ENCODE measurements at places on chromosomes 4 and X. TPM values are rescaled to one million over a fixed set of nuclear protein-coding genes. Genes with fewer than 3 reads are reported as not detected.

CXCL3 gene
- total RNA-seq, result 0.14 TPM

FNIP2 gene
- total RNA-seq, result 10.5 TPM

TBX22 gene
- not detected for total RNA-seq

HS3ST1 gene
- total RNA-seq, result 2.0 TPM

SNCA gene
- total RNA-seq, result 0.39 TPM

NFKB1 gene
- 199 TPM for total RNA-seq

PF4V1 gene
- total RNA-seq, result not detected

NPY1R gene
- not detected for total RNA-seq

CXCR3 gene
- total RNA-seq, result 11.1 TPM

IQCM gene
- total RNA-seq, result not detected

GRCh38 chr4:53925050-53925605 is 139.3 kb downstream of the CHIC2 start:
- no peaks in the 10 kb centered on the region for H3K4me1 ChIP-seq
- no peaks in the 10 kb centered on the region for H3K36me3 ChIP-seq
- no peak for DNase-seq

DNA sequence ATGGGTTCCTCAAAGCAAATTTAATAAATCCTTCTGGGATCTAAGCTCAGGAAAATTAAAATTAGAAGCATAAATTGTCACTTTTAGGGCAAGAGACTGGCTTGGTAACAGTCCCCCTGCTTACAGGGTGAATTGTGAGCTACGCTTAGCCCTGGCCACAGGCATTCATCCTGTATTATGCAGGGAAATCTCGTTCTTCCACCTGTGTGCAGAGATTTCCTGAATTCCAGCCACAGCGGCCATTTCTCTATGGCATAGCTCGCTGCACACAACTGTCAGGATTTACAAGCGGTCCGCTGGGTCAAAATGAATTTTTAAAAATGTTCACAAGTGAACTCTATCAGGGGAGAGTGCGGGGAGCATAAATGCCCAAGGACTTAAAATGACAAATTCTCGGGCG is 111.9 kb downstream of the DCTD start:
- peaks cover 16% of the 10 kb centered on the region for H3K4me1 ChIP-seq
- no peak overlapping the region for H3K27ac ChIP-seq
- DNase-seq, result no peak
- H3K36me3 ChIP-seq, result no peaks in the 10 kb centered on the region
- no peak overlapping the region for H3K4me3 ChIP-seq
- peaks cover 15% of the 10 kb centered on the region for H3K27me3 ChIP-seq

GRCh38 chr4:83065266-83065665 is 30.3 kb downstream of the COPS4 start:
- peaks cover 3% of the 10 kb centered on the region for H3K4me1 ChIP-seq
- peaks cover 52% of the 10 kb centered on the region for H3K36me3 ChIP-seq
- DNase-seq, result no peak
- H3K27me3 ChIP-seq, result no peaks in the 10 kb centered on the region
- H3K4me3 ChIP-seq, result no peak overlapping the region

DNA sequence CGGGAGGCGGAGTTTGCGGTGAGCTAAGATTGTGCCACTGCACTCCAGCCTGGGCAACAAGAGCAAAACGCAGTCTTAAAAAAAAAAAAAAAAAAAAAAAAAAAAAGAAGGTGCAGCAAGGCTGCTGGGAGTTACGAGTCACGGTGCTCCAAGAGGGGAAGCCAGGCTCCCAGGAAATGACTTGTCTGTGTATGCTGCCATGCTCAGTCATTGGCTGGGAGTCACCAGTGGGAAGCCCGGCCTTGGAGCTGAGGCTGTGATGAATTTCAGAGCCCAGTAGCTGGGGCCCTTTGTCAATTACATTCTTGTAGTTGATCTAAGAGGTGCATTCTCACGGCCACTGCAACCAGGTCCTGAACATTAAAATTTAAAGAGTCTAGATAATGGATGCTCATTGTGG is 1105.1 kb upstream of the TENM3 start:
- H3K4me1 ChIP-seq, result no peaks in the 10 kb centered on the region
- H3K27me3 ChIP-seq, result no peaks in the 10 kb centered on the region
- no peak for DNase-seq
- no peak overlapping the region for H3K4me3 ChIP-seq
- no peaks in the 10 kb centered on the region for H3K36me3 ChIP-seq
- H3K27ac ChIP-seq, result no peak overlapping the region

DNA sequence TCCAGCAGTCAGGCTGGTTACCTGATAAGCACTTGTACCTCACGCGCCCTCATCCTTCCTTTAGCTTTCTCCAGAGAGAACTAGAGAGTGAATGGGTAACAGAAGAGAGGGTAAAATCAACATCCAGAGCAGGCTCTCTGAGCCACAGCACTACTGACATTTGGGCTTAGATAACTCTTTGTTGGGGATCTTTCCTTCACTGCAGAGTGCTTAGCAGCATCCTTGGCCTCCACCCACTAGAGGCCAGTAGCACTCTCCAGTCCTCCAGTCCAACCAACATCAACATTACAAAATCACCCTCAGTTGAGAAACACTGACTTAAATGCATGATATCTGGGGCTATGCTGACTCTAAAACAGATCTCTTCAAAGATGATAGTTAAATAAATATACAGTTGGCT is 220.7 kb downstream of the TACR3 start:
- no peak overlapping the region for H3K4me3 ChIP-seq
- H3K4me1 ChIP-seq, result peaks cover 4% of the 10 kb centered on the region
- H3K36me3 ChIP-seq, result no peaks in the 10 kb centered on the region
- no peak overlapping the region for H3K27ac ChIP-seq
- H3K27me3 ChIP-seq, result no peaks in the 10 kb centered on the region
- DNase-seq, result no peak

DNA sequence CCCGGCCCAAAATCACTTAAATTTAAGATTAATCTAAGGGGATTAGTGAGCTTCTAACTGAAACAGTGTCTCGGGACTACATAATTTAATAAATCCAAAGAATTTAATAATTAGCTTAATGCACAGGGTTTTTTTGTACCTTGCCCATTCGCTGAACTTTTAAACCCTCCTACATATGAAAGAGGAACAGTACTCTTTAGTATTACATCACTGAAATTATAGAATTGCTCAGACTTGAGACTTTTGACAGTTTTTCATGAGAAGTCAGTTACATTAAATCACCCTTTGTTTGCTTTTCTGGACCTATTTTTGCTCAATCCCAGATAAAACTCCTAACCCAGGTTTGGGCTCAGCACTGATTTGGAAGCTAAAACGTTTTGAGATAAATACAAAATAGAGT is 2.4 kb upstream of the TADA2B start:
- no peak overlapping the region for H3K4me3 ChIP-seq
- H3K36me3 ChIP-seq, result peaks cover 6% of the 10 kb centered on the region
- H3K4me1 ChIP-seq, result peaks cover 23% of the 10 kb centered on the region
- H3K27me3 ChIP-seq, result peaks cover 10% of the 10 kb centered on the region

- H3K36me3 ChIP-seq, result peaks cover 22% of the 10 kb centered on the region
- H3K4me1 ChIP-seq, result peaks cover 68% of the 10 kb centered on the region
- H3K27ac ChIP-seq, result peak overlapping the region; percentile 93
- no peaks in the 10 kb centered on the region for H3K27me3 ChIP-seq
- no peak for DNase-seq
Measured at GRCh38 chr4:89303177-89303576, 4.4 kb downstream of the GPRIN3 start.

DNA sequence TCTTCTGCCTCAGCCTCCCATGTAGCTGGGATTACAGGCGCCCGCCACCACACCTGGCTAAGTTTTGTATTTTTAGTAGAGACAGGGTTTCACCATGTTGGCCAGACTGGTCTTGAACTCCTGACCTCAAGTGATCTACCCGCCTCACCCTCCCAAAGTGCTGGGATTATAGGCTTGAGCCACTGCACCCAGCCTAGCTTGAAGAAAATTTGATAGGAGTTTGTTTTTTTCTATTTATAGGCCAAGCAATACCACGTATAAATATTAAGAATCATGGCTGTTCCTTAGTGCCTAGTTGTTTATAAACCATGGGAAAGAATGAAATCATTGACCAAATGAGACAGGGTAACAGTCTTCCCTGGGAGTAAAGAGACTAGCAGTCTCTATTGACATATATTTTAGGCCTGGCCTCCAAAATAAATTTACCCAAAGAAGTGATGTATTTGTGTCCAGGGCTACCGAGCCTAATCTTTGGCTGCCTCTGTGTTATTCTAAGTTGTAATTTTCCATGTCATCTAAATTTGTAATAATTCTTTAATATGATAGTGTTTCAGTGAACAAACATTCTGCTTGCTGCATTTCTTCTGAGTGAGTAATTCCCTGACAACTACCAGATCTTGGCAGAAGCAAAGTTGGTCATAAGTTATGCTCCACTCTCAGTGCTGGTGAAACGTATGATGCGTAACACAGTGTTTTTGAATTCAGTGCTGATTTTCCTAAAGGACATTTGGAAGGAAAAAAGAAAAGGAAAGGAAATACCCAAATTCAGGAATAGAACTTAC is 10.3 kb downstream of the PKD2 start:
- peaks cover 44% of the 10 kb centered on the region for H3K36me3 ChIP-seq
- no peak overlapping the region for H3K4me3 ChIP-seq
- H3K4me1 ChIP-seq, result peaks cover 19% of the 10 kb centered on the region

- DNase-seq, result no peak
- no peak overlapping the region for H3K4me3 ChIP-seq
- peaks cover 4% of the 10 kb centered on the region for H3K4me1 ChIP-seq
- no peaks in the 10 kb centered on the region for H3K36me3 ChIP-seq
- H3K27me3 ChIP-seq, result peaks cover 6% of the 10 kb centered on the region
Measured at GRCh38 chr4:40990899-40991265, 223.5 kb downstream of the APBB2 start.

- no peak overlapping the region for H3K27ac ChIP-seq
- H3K4me3 ChIP-seq, result no peak overlapping the region
- H3K27me3 ChIP-seq, result no peaks in the 10 kb centered on the region
- no peak for DNase-seq
Measured at GRCh38 chrX:105017641-105018040, 202.9 kb downstream of the TEX13A start.

DNA sequence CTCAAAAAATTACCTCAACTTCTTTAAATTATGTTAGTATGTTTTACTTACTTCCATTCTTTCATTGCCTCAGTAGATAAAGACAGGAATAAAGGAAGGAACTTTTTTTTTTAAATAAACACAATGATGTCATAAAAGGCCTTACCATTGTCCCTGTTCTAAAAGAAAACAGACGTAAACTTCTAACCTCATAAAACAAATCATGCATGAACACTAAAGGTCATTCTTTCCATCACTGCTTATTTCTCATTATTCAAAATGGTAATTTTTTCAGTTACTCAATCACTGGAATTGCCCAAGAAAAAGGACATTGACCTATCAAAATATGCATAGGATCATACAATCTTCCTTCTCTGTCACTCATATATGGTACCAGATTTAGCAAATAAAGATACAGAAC is 32.2 kb upstream of the ARMCX2 start:
- no peaks in the 10 kb centered on the region for H3K36me3 ChIP-seq
- H3K4me3 ChIP-seq, result no peak overlapping the region
- no peaks in the 10 kb centered on the region for H3K4me1 ChIP-seq
- H3K27me3 ChIP-seq, result no peaks in the 10 kb centered on the region
- H3K27ac ChIP-seq, result no peak overlapping the region

GRCh38 chr4:81635739-81636138 is 164.0 kb upstream of the RASGEF1B start:
- H3K27me3 ChIP-seq, result peaks cover 4% of the 10 kb centered on the region
- DNase-seq, result no peak
- H3K27ac ChIP-seq, result no peak overlapping the region

DNA sequence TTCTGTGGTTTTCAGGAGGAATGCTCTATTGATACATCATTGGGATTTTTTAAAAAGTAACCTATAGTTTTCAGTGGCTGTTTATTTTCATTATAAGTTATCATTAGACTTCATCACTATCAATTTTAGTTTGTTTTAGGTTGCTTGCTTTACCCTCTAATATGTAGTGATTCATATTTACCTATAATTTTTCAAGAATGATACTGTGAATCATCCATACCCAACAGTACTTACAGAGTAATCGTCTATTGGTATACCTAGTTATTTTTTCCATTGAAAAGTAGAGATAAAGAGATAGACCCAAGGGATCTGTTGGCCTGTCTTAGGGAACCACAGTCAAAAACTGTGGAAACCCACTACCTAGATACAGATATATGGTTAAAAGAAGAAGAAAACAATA is 83.3 kb downstream of the KLHL34 start:
- no peaks in the 10 kb centered on the region for H3K4me1 ChIP-seq
- peaks cover 11% of the 10 kb centered on the region for H3K36me3 ChIP-seq
- H3K27ac ChIP-seq, result no peak overlapping the region
- H3K4me3 ChIP-seq, result no peak overlapping the region
- H3K27me3 ChIP-seq, result no peaks in the 10 kb centered on the region

DNA sequence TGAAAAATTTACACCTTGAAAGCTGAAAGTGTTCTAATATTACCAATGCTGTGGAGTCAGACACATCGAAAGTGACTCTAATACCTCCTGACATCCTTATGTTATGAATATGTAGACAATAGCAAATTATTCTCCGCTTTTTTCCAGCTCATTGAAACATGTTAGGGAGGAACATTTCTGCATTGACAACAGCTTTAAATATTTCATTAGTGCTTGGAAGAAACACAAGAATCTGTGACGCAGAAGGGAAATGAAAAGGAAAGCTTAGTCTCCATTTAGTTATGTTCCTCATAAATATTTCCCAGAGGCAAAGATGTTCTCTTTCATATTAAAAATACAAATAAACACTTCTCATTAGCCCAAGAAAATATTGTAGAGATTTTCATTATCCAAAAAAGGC is 55.8 kb upstream of the CD99 start:
- DNase-seq, result no peak
- H3K27me3 ChIP-seq, result no peaks in the 10 kb centered on the region
- H3K4me1 ChIP-seq, result peaks cover 23% of the 10 kb centered on the region

DNA sequence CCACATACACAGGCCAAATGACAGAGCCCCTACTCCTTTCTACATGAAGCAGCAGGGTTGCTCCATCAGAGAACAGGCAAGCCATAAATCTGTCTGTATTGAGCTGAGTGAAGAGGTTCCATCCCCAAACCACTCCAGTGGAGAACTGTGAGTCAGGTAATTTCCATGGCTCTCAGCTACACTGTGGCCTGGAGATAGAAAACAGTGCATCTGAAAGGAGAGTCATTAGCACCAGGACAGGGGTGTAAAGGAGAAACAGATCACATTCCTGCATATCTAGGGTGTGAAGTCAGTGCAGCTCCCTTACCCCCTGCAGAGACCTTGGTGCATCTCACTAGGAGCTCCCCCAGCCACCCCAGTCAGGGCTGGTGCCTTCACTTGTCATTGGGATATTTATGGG is 314.7 kb downstream of the CHIC1 start:
- H3K4me1 ChIP-seq, result no peaks in the 10 kb centered on the region
- H3K36me3 ChIP-seq, result no peaks in the 10 kb centered on the region
- H3K4me3 ChIP-seq, result no peak overlapping the region
- H3K27me3 ChIP-seq, result no peaks in the 10 kb centered on the region
- no peak overlapping the region for H3K27ac ChIP-seq
- DNase-seq, result no peak
